ENCODE measurements at places on chromosomes 12 and 14. TPM values are rescaled to one million over a fixed set of nuclear protein-coding genes. Genes with fewer than 3 reads are reported as not detected.

CCDC63 gene
- total RNA-seq, result not detected

GRIP1 gene
- total RNA-seq, result 3.5 TPM

MYH6 gene
- total RNA-seq, result not detected

LRRIQ1 gene
- 0.62 TPM for total RNA-seq

EMP1 gene
- total RNA-seq, result 77.4 TPM

CNOT2 gene
- total RNA-seq, result 145 TPM

KIF5A gene
- 0.50 TPM for total RNA-seq

TC2N gene
- 0.77 TPM for total RNA-seq

KCNK13 gene
- total RNA-seq, result under 0.01 TPM

SLC39A5 gene
- total RNA-seq, result 1.00 TPM

SLCO1B1 gene
- not detected for total RNA-seq

ITGB7 gene
- 0.77 TPM for total RNA-seq

TMEM179 gene
- total RNA-seq, result 0.25 TPM

KRT8 gene
- 9.7 TPM for total RNA-seq

ADSS1 gene
- total RNA-seq, result 2.6 TPM

PROX2 gene
- not detected for total RNA-seq

OR4K17 gene
- not detected for total RNA-seq

TMCC3 gene
- 11.8 TPM for total RNA-seq

CLEC6A gene
- total RNA-seq, result not detected

EGLN3 gene
- total RNA-seq, result 0.33 TPM

WNT1 gene
- not detected for total RNA-seq

KRT6C gene
- total RNA-seq, result not detected

ASIC1 gene
- 0.66 TPM for total RNA-seq

KRT85 gene
- not detected for total RNA-seq

All from uterine smooth muscle cell (primary cell).